Activated T-cell treated with anti-CD3 and anti-CD28 coated beads, Interleukin-2, amount 50 U/mL, for 72 hours (primary cell): ENCODE measurements at places on chromosomes 4 and X. TPM values are rescaled to one million over a fixed set of nuclear protein-coding genes. Genes with fewer than 3 reads are reported as not detected.

GRCh38 chr4:158428242-158428641, 93.4 kb upstream of the RXFP1 start:
- H3K36me3 ChIP-seq = no peaks in the 10 kb centered on the region
- no peaks in the 10 kb centered on the region for H3K4me1 ChIP-seq
- H3K27me3 ChIP-seq = no peaks in the 10 kb centered on the region
- no peak overlapping the region for H3K27ac ChIP-seq

The ANK2 gene
- total RNA-seq = 7.1 TPM

- H3K4me3 ChIP-seq = no peak overlapping the region
- H3K36me3 ChIP-seq = no peaks in the 10 kb centered on the region
- no peaks in the 10 kb centered on the region for H3K27me3 ChIP-seq
- H3K4me1 ChIP-seq = no peaks in the 10 kb centered on the region
- no peak for DNase-seq
- H3K27ac ChIP-seq = no peak overlapping the region
Observed at GRCh38 chr4:52358366-52358765, 300.7 kb downstream of the USP46 start.

DNA sequence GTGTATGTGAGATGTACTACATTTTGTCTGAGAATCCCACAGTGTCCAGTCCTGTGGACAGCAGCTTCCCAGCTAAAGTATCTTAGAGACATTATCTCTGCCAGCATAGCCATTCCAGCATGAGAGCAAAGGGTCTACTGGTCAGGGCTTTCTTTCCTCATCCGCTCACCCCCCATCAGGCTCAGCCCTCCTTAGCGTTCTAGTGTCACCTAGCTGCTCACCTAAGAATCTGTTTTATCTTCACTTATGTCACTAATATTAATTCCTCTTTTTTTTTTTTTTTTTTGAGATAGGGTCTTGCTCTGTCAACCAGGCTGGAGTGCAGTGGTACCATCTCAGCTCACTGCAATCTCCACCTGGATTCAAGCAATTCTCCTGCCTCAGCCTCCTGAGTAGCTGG, 15.6 kb downstream of the RUFY3 start:
- H3K36me3 ChIP-seq = no peaks in the 10 kb centered on the region
- peaks cover 52% of the 10 kb centered on the region for H3K4me1 ChIP-seq
- no peaks in the 10 kb centered on the region for H3K27me3 ChIP-seq
- peak overlapping the region; percentile 27 for H3K4me3 ChIP-seq

The DCAF8L2 gene
- total RNA-seq = not detected

The SHOX gene
- not detected for total RNA-seq

DNA sequence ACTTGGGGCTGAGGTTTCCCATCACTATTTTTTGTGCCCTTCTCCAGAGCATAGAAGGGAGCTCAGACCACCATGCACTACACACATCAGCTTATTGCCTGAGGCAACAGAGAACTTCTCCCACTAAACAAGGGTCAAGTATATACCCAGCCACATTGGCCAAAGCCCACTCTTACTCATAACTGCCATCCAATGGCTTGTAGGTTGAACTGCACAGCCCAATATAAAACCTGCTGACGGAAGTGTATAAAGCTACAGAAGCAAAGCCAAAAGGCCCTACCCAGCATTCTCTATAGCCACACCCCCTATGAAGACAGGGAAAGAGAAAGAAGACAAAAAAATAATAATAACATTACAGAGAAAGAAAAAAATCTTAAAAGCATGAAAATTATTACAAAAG, 139.7 kb downstream of the LRBA start:
- H3K4me3 ChIP-seq = no peak overlapping the region
- H3K4me1 ChIP-seq = peaks cover 4% of the 10 kb centered on the region
- no peaks in the 10 kb centered on the region for H3K27me3 ChIP-seq
- H3K36me3 ChIP-seq = peaks cover 44% of the 10 kb centered on the region
- DNase-seq = no peak

GRCh38 chr4:184428787-184429186, 45.6 kb downstream of the IRF2 start:
- H3K4me3 ChIP-seq = no peak overlapping the region
- H3K4me1 ChIP-seq = peaks cover 54% of the 10 kb centered on the region

The DGKK gene
- not detected for total RNA-seq

- no peaks in the 10 kb centered on the region for H3K36me3 ChIP-seq
- H3K4me3 ChIP-seq = no peak overlapping the region
- no peaks in the 10 kb centered on the region for H3K27me3 ChIP-seq
- H3K27ac ChIP-seq = no peak overlapping the region
Observed at GRCh38 chr4:84239278-84239845, 259.7 kb downstream of the NKX6-1 start.

The CLGN gene
- total RNA-seq = 0.14 TPM

The UGT2B15 gene
- total RNA-seq = not detected

GRCh38 chr4:186404562-186405134, 138.7 kb downstream of the F11 start:
- no peak for DNase-seq
- no peaks in the 10 kb centered on the region for H3K4me1 ChIP-seq
- H3K36me3 ChIP-seq = peaks cover 2% of the 10 kb centered on the region
- H3K4me3 ChIP-seq = no peak overlapping the region

DNA sequence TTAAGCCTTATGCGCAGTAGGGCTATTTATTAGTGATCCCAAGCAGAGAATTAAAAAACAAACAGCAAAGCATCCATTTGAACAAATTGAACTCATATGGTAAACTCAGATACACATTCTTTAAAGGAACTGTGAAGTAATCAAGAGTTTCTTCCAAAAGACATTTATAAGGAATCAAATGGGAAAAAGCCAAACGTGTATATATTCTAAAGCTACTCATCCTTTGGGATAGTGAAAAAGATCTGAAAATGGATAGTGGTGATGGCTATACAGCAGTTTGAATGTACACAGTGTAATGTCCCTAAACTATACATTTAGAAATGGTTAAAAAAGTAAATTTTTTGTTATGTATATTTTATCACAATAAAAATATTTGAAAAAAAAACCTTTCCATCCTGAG, 16.6 kb upstream of the HPGDS start:
- H3K27ac ChIP-seq = no peak overlapping the region
- no peak overlapping the region for H3K4me3 ChIP-seq
- no peaks in the 10 kb centered on the region for H3K36me3 ChIP-seq
- H3K4me1 ChIP-seq = no peaks in the 10 kb centered on the region
- no peak for DNase-seq
- no peaks in the 10 kb centered on the region for H3K27me3 ChIP-seq

DNA sequence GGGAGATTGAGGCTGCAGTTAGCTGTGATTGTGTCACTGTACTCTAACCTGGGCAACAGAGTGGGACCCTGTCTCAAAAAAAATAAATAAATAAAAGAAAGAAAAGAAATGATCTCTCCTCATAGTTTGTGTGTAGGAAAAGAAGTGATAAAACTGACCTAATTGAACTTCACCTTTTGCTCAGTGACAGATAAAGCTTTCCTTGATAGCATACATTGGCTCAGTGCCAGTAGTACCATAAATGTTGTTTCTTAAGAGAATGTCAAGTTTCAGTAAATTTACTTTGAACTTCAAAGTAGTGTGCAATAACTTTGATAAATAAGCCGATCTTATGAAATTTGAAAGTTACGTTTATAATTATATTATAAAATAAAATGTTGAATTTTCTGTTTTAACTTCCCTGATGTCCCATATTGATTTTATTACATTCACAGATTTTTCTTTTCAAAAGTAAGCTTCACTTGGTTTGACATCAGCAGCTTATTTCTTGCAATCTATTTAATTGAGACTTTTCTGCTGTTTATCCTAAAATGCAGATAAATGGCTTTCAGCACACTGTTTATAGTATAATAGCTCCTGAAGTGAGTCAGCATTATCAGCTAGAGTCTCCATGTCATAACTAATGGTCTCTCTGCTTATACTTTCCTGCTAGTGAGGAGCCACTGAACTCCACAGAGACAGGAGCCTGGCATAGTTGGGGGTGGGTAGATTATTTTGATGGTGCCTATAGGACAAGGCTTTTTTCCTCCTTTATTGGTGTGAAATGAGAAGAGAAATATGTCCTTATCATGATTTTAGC, 330.1 kb downstream of the BMPR1B start:
- H3K4me1 ChIP-seq = peaks cover 26% of the 10 kb centered on the region
- H3K4me3 ChIP-seq = no peak overlapping the region
- peaks cover 11% of the 10 kb centered on the region for H3K27me3 ChIP-seq
- H3K27ac ChIP-seq = no peak overlapping the region
- no peaks in the 10 kb centered on the region for H3K36me3 ChIP-seq

DNA sequence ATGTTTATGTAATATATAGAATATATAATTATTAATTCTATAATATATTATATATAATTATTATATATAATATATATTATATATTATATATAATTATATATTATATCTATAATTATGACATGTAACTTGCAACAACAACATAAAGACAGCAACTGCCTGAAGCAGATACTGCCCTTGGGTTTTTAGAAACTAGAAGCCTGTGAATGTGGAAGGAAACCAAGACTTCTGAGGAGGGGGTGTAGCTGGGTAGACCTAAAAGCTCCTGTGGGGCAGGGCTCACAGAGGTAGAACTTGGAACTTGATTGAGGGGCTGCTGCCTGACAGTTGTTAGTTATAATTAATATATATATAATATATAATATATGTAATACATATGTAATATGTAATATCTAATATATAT, 167.2 kb upstream of the SLIT2 start:
- H3K36me3 ChIP-seq = no peaks in the 10 kb centered on the region
- no peak overlapping the region for H3K27ac ChIP-seq
- H3K27me3 ChIP-seq = no peaks in the 10 kb centered on the region
- no peaks in the 10 kb centered on the region for H3K4me1 ChIP-seq
- no peak overlapping the region for H3K4me3 ChIP-seq

The PABPC1L2A gene
- total RNA-seq = not detected

DNA sequence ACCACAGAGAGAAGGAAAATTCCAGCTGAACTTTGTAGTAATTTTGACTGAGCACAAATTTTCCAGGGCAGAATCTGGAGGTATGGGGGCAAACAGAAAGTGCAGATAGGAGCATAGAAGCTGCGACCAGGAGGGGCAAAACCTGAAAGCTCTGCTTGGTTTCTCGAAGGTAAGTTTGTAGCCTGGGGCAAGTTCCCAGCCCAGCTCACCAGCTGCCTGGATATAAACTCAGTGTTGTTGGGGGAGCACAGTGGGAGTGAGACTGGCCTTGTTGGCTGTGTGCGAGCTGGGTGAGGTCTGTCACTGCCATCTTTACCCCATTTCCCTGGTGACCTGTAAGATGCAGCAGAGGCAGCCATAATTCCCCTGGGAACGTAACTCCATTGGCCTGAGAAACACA, 213.5 kb upstream of the POF1B start:
- H3K4me3 ChIP-seq = no peak overlapping the region
- H3K4me1 ChIP-seq = no peaks in the 10 kb centered on the region
- no peak for DNase-seq

DNA sequence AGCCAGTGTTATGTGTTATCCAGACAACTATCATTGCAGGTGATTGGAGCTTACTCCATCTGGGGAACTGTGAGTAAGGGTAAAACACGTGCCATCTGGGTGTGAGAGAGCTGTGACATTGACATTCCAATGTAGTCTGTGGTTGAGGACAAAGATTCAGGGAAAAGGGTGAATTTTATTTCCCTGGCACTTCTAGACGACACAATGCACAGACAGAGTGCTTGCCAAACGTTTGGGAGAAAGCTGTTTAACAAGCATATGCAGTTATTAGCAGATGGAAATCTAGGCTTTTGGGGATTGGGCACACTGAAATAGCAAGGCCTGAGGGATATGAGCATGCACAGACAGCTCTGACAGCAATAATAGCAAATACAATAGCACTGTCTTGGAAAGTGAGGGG, 21.3 kb upstream of the CTSO start:
- H3K4me1 ChIP-seq = no peaks in the 10 kb centered on the region
- no peak for DNase-seq
- H3K4me3 ChIP-seq = no peak overlapping the region

The CPE gene
- not detected for total RNA-seq

The EDNRA gene
- total RNA-seq = 0.34 TPM

The CT47B1 gene
- not detected for total RNA-seq

The MMGT1 gene
- 21.7 TPM for total RNA-seq

- H3K27me3 ChIP-seq = no peaks in the 10 kb centered on the region
- H3K4me3 ChIP-seq = no peak overlapping the region
Observed at GRCh38 chr4:177569434-177569833, 127.2 kb upstream of the AGA start.

The RASGEF1B gene
- total RNA-seq = 7.3 TPM

- no peaks in the 10 kb centered on the region for H3K4me1 ChIP-seq
- H3K4me3 ChIP-seq = no peak overlapping the region
- H3K36me3 ChIP-seq = no peaks in the 10 kb centered on the region
- H3K27me3 ChIP-seq = no peaks in the 10 kb centered on the region
- no peak overlapping the region for H3K27ac ChIP-seq
- DNase-seq = no peak
Observed at GRCh38 chrX:31832263-31832662, 760.4 kb upstream of the FTHL17 start.

DNA sequence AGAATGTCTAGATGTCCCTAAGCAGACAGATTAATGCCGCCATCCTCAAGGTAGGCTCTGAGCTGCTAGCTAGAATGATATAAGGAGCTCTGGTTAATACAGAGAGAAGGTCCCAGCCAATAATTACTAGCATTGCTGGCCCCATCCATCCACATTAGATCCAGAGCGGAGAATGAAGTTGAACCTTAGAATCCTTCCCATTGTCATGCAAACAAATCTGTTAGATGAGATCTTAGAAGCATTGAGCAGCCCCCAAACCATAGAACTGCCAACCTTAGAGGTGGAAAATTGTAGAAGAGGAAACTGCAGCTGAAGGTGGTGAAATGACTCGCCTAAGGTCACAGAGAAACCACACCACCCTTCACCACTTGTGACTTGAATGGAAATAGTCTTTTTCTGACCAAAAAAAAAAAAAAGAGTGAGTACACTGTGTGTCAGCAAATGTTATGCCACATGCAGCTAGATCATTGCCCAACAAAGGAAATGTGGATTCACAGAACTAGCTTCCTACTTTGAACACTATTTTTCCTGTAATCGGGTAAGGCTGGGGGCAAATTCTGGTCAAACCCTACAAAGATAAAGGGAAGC, 162.1 kb downstream of the SMIM20 start:
- H3K36me3 ChIP-seq = peaks cover 17% of the 10 kb centered on the region
- H3K4me3 ChIP-seq = peak overlapping the region; percentile 74
- H3K27ac ChIP-seq = peak overlapping the region; percentile 98

- DNase-seq = no peak
- no peak overlapping the region for H3K4me3 ChIP-seq
- peaks cover 12% of the 10 kb centered on the region for H3K4me1 ChIP-seq
- peaks cover 12% of the 10 kb centered on the region for H3K36me3 ChIP-seq
- no peaks in the 10 kb centered on the region for H3K27me3 ChIP-seq
Observed at GRCh38 chr4:150695162-150695561, 113.2 kb downstream of the MAB21L2 start.

The KIF4A gene
- 26.4 TPM for total RNA-seq

- no peak overlapping the region for H3K4me3 ChIP-seq
- no peaks in the 10 kb centered on the region for H3K36me3 ChIP-seq
- peaks cover 38% of the 10 kb centered on the region for H3K4me1 ChIP-seq
- no peaks in the 10 kb centered on the region for H3K27me3 ChIP-seq
Observed at GRCh38 chrX:154539077-154539476, 7.6 kb downstream of the G6PD start.

DNA sequence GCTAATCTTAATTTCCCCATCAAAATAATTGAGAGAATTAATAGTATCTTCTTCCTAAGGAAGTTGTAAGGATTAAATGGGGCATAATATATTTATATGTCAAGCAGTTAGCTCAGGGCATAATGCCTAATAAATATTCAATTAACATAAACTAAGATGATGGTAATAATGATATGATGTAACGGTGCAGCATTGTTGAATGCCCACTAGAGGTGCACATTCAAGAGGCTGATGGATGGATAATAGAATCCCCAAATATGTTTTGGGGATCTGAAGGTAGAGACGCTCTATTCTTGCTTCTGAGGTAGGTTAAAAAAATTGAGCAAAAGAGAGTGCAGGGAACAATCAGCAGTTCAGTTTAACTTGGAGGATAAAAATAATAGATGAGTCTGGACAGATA, 37.1 kb downstream of the ATOH1 start:
- no peaks in the 10 kb centered on the region for H3K27me3 ChIP-seq
- H3K36me3 ChIP-seq = no peaks in the 10 kb centered on the region
- no peak overlapping the region for H3K27ac ChIP-seq
